ENCODE measurements at places on chromosomes 12 and 14.
A peak's percentile ranks its signal among the peaks of the same experiment; 100 is the strongest.

DNA sequence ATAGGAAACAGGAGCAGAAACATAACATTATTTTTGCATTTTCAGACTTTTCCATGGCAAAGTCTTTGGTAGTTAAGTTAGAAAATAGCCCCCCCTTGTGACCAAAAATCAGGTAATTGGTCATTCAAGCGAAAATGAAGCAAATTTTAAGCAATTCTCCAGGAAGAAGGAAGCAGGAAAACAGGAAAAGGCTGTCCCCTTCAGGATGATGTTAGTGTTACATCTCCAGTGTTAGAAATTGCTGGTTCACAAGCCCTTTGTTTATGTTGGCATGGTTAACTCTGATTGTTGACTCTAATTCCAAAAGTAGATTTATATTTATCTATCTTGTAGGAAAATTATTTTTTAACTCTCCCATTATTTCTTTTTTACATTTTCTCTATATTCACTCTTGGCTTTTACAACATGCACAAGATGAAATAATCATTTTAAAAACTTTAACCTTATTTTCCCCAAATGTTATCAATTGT, 18.8 kb upstream of the GAS2L3 start:
- DNase-seq = no peak

DNA sequence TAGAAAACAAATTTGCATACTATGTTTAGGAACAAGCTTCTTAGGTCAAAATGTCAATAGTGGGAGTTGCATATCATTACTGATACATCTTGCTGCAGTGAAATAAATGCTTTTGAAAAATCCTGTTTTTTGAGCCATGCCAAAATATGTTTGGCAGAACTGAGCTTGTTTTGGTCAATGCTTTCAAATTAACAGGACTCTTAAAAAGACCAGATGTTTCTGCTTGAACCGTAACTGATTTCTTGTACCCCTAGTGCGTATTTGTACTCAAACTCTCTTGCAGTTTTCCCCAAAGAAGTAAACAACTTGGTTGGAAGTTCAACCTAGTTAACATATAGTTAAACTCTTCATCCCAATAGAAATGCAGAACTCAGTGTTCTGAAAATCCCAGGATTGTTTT, 3.4 kb downstream of the TRHDE start:
- DNase-seq = no peak

- DNase-seq = no peak
Measured at GRCh38 chr12:111271674-111272418, 97.0 kb downstream of the PHETA1 start.

GRCh38 chr14:84282618-84283017, 1247.3 kb upstream of the FLRT2 start:
- DNase-seq = no peak

- DNase-seq = no peak
Measured at GRCh38 chr14:54719406-54719805, 152.5 kb downstream of the SAMD4A start.

GRCh38 chr12:10223208-10223607, 10.5 kb downstream of the GABARAPL1 start:
- peak; percentile 31 for DNase-seq

- DNase-seq = no peak
Measured at GRCh38 chr14:100486025-100486828, 101.0 kb downstream of the BEGAIN start.

DNA sequence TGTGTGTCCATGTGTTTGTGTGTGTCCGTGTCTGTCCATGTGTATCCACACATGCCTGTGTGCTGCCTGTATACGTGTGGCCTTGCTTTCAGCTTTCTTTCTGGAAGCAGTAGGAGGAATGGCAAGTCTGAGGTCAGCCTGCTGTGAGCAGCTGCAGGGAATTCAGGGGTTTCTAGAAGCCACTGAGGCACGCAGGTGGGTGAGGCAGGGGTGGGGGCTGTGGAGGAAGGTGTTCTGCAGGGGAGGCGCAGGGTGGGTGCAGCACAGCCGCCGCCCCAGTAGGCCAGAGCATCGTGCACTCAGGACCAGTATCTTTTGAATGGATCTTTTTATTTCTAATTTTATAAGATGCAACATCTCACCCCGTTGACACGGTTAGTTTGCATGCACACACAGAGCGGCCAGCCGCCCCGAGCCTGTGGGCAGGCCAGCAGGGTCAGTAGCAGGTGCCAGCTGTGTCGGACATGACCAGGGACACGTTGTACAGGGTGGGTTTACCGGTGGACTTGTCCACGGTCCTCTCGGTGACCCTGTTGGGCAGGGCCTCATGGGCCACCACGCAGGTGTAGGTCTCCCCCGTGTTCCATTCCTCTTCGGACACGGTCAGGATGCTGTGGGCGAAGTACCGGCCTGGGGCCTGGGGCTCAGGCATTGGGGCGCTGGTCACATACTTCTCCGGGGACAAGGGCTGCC, 327.7 kb downstream of the TMEM121 start:
- DNase-seq = no peak

GRCh38 chr14:75450381-75451276, 22.8 kb downstream of the JDP2 start:
- no peak for DNase-seq

- no peak for DNase-seq
Measured at GRCh38 chr12:48380596-48380995, 29.9 kb upstream of the ZNF641 start.

All from caudate nucleus (tissue), 63 donors.